Neural crest cell (in vitro differentiated cells): ENCODE measurements at places on chromosomes 7 and 10. TPM values are rescaled to one million over a fixed set of nuclear protein-coding genes. Genes with fewer than 3 reads are reported as not detected.

The TEX47 gene
- not detected in 2 replicates for total RNA-seq

The OR2A5 gene
- not detected in 2 replicates for total RNA-seq

The SLC26A3 gene
- total RNA-seq: not detected in 2 replicates

The IRF5 gene
- total RNA-seq: not detected in 2 replicates

The CPA4 gene
- total RNA-seq: 0.41 and 0.72 TPM in 2 replicates

- DNase-seq: no peak
Observed at GRCh38 chr10:29541422-29542210, 93.2 kb downstream of the SVIL start.

GRCh38 chr7:135990258-135990657, 13.1 kb upstream of the MTPN start:
- DNase-seq: no peak

DNA sequence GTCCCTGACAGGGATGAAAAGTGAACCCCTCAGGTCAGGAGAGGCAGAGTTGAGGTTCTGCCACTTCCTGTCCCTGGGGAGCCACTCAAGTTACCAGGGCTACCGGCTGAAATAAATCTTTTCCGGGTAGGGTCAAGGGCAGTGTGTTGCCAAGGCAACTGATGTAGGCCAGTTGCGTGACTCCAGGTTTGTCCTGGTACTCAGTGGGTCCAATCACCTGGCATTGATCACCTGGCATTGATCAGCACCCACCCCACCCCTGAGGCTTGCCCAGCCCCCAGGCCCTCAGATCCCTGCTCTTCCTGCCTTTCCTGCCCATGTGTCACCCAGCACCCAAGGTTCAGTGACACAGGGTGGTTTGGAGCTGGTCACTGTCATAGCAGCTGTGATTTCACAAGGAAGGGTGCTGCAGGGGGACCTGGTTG, 5.9 kb downstream of the SAP25 start:
- DNase-seq: no peak

DNA sequence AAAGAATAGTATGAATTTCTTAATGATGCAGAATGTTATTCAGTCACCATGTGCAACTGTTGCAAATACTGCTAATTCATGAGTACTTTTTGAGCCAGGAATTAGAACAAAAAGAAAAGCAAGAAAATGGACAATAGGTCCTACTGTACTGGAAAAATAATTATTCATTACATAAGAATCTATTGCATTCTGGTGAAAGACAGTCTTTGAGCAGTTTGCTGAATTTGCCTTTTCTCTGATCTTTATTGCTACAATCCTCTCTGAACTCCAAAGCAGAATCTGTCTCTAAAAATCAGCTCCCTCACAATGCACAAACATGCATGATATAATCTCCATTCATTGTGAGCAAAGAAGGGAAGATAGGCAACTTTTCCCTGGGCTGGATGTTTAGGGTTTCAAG, 12.8 kb downstream of the IFIT2 start:
- DNase-seq: no peak

The PGAM2 gene
- 1.8 and 2.4 TPM in 2 replicates for total RNA-seq

The INMT gene
- 0.34 and 0.77 TPM in 2 replicates for total RNA-seq

The SPDYE5 gene
- not detected in 2 replicates for total RNA-seq

DNA sequence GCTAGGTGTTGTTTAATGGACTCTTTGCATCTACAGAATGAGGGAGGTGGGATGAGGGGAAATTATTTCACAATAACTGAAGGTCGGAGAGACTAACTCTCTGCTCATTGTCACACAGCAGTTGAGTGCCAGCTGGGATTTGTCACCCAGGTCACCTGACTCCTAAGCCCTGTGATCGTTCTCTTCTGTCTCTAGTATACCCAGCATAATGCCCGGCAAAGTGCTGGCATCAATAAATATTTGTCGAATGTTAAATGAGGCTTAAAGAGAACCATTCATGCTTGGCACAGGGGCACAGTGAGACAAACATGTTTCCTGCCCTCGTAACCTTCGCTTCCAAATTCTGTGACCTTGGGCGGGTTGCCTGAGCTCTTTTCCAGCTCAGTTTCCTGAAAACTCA, 70.8 kb downstream of the TCF7L2 start:
- no peak for DNase-seq

- DNase-seq: no peak
Observed at GRCh38 chr7:129434675-129435318, 565 bp downstream of the STRIP2 start.

GRCh38 chr10:43409385-43410109, 561 bp upstream of the HNRNPF start:
- DNase-seq: peak; percentile 14
